NCI-H1092 (cell line): ENCODE measurements at places on chromosomes 7 and 10.

GRCh38 chr10:28246023-28246422 lies 56.8 kb downstream of the MPP7 start:
- DNase-seq = no peak

- no peak for DNase-seq
Measured at GRCh38 chr10:34606890-34607289, 208.2 kb downstream of the PARD3 start.

DNA sequence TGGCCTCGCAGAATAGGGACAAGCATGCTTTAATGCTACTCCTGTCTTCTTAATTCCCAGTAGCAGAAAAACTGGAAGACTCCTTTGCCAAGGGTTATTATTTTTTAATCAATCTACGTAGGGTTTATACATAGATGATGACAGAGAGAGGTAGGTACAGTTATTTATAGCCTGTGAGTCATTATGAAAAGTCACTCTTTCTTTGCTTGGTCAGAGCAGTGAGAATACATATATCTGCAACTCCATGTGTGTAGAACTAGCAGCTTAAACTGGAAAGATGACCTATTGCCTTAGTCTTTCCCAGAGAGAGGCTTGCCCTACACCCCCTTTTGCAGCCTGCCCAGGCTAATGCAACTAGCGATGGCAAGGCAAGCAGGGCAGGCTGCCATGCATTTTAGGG lies 1050.6 kb downstream of the NRG3 start:
- DNase-seq = no peak

- no peak for DNase-seq
Measured at GRCh38 chr10:15451137-15452094, 80.3 kb upstream of the FAM171A1 start.

GRCh38 chr7:28128608-28129007 lies 52.0 kb downstream of the JAZF1 start:
- DNase-seq = no peak

DNA sequence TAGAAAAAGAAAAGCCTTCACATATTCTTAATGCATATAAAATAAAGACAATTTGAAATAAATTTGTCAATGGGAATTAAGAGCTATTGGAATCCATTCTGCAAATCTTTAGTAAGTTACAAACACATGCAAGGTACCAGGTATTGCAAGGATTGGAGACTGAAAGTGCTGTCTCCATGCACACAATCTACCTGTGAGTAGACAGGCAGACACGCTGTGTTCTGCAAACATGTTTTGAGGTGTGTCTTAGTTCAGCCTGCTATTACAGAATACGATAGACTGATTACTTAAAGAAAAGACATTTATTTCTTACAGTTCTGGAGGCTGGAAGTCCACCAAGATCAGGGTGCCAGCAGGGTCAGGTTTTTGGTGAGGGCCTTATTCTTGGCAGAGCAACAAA lies 10.0 kb downstream of the NMT2 start:
- no peak for DNase-seq

GRCh38 chr7:84002348-84002747 lies 192.2 kb downstream of the SEMA3A start:
- DNase-seq = no peak

DNA sequence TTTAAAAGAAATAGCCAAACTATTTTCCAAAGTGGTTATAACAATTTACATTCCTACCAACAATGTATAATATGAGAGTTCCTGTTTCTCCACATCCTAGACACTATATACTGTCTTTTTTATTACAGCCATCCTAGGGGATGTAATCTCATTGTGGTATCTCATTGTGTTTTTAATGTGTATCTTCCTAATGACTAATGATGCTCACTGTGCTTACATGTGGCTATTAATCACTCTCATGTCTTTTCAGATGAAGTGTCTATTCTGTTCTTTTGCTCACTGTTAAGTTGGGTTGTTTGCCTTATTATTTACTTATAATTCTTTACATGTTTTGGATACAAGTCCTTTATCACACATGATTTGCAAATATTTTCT lies 71.8 kb downstream of the ZNF438 start:
- no peak for DNase-seq

GRCh38 chr10:22335173-22335933 lies 9.9 kb upstream of the SPAG6 start:
- DNase-seq = no peak

GRCh38 chr10:102581401-102581800 lies 62.9 kb upstream of the TRIM8 start:
- no peak for DNase-seq

GRCh38 chr7:140300243-140301136 lies 97.8 kb downstream of the SLC37A3 start:
- no peak for DNase-seq

- no peak for DNase-seq
Measured at GRCh38 chr10:15703151-15703880, 16.4 kb downstream of the ITGA8 start.

DNA sequence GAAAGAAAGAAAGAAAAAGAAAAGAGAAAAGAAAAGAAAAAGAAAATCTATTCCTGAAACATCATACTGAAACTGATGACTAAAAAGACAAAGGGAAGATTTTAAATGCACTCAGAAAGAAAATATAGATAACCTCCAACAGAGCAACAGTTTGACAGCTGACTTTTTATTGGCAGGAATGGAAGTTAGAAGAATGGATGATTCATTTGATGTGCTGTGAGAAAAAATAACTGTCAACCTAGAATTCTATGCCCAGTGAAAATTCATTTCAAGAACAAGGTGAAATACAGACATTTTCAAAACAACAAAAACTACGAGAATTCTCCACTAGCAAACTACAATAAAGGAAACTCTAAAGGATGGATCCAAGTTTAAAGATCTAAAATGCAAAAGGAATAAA lies 50.5 kb upstream of the HSPA12A start:
- DNase-seq = no peak

- no peak for DNase-seq
Measured at GRCh38 chr10:132328106-132328505, 3.9 kb upstream of the LRRC27 start.

DNA sequence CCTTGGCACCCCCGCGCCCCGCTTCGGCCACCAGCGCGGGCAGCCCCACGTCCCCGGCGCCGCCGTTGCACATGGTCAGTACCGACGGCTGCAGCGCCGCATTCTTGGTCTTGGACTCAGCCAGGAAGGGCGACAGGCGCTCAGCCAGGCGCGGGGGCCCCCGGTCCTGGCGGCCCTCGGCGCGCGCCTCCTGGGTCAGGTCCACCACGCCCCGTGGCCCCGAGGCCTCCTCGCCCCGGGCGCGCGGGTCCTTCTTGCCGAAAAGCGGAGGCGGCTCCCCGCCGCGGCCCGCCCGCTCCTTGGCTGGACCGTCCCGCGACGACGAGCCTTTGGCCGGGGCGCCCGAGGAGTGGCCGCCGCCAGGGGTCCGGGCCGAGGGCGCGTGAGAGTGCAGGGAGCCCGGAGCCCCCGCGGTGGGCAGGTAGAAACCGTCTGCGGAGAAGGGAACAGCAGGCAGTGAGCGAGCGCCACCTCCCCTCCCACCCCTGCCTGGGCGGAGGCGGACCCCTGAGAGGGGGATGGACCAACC lies 34.7 kb downstream of the TNRC18 start:
- DNase-seq = no peak

GRCh38 chr10:122301811-122302115 lies 30.7 kb downstream of the BTBD16 start:
- no peak for DNase-seq

DNA sequence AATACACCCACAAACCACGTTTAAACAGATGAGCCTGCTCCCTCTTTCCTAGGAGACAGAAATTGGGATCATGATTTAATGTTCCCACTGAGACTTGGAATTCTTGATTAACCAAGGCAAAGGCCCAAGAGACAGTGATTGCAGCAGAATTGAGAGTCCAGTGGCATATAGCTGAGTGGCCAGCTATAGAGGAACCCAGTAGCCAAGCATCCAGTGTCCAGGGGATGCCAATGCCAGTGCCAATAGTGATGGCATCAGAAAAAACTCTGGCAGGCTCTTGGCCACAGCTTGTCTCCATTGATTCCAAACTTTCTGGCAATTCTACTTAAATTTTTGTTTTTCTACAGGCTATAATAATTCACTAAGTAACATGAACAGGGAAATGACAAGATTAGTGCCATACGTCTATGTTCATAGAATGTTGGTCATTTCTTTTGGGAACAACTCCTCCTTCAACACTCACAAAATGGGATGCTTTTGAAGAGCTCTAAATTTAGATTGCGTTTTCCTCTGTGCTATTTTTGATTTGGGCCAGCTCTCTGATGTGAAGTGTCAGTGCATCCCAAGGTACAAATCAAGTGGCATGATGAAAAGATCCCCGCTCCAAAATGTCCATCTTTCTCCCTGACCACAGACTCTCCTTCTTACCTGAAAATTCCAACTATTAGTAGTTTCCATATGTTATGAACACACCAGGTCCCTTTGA lies 83.1 kb upstream of the A1CF start:
- no peak for DNase-seq

- no peak for DNase-seq
Measured at GRCh38 chr10:94687625-94688248, 4.2 kb downstream of the CYP2C18 start.

DNA sequence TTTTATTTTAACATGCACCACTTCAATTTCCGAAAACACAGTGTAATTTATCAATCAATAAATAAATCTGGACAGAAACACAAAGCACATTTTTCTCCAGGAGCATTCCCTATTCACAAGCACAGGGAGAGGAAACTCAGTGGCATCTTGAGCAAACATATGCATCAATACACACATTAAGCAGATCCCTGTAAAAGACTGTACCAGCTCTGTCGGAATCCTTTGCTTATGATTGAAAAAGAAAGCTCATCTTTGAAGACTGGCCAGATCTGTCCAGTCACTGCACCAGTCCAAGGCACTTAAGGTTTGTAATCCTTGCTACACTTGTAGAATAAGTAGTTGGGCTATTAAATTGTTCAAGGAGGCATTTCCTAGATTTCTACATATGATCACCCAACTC lies 343.9 kb downstream of the BMPER start:
- DNase-seq = no peak

- no peak for DNase-seq
Measured at GRCh38 chr7:135645296-135645904, 16.9 kb upstream of the STMP1 start.
